ENCODE measurements at places on chromosomes 2 and 18.
A peak's percentile ranks its signal among the peaks of the same experiment; 100 is the strongest.

DNA sequence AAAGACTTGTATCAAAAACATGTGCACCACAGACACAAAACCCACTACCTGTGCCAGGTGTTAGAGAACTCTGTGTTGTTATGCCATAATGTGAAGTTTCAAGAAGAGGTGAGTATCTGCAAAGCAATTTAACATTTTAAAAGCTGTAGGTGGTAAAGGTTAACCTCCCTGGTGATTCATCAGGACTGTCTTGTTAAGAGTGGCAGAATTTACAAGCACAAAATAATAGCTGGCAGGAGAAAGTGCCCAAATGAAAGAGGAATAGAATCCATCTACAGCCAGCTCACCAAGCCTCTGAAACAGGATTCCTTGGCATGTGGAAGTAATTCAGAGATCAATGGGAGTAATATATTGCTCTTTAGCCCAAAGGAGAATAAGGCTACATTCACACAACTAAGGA, 230.7 kb downstream of the AFF3 start:
- DNase-seq = no peak

DNA sequence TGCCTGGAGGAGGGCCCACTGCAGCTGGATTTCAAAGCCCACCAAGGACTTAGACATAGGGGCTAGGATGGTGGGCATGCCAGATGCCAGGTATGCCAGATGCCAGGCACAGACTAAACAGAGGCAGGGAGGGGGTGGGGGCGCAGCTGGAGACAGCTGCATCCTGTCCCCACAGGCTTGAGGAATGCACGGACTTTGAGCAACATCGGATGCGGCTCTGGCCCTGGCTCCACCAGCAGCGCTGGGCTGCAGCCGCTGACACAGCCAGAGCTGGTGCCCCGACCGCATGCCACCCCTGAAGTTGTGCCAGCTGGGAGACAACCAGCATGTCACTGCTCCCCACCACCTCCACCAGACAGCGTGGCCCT, 39.5 kb downstream of the AQP12A start:
- DNase-seq = no peak

DNA sequence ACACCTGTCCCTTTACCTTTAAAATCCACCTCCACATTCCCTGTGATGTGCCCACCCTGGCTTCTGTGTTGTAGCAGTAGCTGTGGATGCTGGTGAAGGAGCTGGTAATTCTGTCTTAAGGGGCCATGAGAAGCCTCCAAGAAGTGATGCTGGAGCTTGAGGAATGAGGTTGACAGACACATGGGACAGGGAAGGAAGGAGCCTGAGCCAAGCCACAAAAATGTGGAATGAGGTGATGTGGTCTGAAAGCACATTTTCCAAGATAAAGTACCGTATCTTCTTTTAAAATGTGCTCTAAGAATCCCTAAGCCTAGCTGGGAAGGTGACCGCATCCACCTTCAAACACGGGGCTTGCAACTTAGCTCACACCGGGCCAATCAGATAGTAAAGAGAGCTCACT, 31.2 kb downstream of the VWA3B start:
- no peak for DNase-seq

DNA sequence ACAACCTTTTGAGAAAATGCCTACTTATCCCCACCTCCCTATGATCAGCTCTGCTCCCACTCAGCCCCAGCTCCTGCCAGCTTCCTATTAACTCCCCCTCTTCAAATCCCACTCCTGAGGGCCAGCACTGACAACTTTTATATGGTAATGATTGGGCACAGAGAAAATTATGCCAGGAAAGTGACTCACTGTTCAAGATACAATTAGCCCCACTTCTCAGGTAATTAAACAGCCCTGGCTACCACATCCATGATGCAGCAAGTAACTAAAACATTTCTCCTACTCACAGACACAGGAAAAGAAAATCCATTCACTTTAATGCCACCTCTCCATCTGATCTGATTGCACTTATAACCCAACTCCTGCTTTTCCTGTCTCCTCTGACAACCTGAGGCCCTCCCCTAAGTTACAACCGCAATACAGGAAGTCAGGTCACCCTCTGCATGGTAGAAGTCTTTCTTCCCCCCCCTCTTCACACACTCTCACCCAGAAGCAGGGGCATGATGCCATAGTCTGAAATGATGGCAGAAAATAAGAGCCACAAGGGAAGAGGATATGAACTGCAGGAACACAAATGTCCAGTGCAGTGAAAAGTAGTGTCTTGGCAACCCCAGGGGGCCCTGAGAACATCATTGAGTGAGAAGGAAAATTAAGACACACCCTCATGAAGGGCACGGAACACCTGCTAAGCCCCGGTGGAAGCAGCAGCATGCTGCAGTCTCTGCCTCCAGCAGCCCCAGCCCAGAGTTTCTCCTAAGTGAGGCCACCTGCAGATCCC, 54.4 kb downstream of the STK39 start:
- peak; percentile 21 for DNase-seq

DNA sequence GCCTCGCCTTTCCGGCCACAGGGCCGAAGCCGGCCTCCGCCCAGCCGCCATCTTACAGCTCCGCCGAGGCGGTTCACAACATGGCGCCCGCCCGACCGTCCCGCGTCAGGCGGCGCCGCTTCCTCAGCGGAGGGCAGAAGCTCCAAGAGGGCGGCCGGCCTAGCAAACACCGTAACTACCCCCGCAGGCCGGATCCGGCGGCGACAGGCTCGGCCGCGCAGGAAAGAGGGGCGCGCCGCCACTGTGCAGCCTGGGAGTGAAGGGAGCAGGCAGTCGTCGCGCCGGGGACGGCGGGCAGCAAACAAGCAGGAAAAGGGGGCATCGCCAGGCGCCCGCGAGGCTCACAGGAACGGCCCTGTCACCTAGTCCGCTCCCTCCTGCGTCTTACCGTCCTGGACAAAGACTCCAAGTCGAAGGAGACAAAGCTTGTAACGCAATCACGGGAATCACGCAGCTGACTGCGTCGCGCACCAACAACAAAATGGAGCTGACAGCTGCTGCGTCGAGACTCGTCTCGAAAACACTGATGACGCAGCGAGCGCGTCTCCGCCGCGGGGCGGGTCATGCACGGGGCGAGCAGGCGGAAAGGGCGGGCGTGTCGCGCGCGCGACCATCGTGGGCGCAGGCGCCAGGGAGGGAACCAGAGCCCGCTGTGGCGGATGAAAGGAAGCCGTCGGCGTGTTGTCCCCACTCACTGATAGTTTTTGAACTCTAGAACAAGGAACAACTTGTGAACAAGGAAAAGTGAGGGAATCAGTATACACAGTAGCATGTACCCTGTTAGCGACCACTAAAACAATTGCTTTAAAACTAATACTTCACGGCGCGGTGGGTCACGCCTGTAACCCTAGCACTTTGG, at the start of gene CLK1:
Gene CLK1, minus strand, starts transcription at position 483 of the 859 bp plus-strand sequence. CDS start 2,796 bp downstream, outside the sequence.
- peak; percentile 94 for DNase-seq

DNA sequence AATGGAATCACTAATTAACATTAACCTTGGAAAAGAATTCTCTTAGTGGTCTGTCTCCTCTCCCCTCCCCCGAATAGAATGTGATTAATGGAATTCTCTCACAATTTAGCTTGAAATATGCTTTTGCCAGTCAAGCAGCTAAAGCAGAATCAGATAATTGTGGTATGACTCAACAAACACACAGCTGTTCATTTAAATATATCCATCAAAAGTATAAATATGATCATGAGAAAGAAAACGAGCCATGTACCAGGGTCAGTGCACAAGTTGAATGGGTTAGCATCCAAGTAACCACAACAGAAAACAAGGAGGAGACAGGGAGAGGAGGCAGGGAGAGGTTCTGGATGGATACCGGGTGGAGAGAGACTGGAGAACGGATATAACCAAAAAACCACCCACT, 66.9 kb downstream of the ACVR1 start:
- DNase-seq = no peak
